CD14-positive monocyte (primary cell): ENCODE measurements at places on chromosomes 3 and 15.

DNA sequence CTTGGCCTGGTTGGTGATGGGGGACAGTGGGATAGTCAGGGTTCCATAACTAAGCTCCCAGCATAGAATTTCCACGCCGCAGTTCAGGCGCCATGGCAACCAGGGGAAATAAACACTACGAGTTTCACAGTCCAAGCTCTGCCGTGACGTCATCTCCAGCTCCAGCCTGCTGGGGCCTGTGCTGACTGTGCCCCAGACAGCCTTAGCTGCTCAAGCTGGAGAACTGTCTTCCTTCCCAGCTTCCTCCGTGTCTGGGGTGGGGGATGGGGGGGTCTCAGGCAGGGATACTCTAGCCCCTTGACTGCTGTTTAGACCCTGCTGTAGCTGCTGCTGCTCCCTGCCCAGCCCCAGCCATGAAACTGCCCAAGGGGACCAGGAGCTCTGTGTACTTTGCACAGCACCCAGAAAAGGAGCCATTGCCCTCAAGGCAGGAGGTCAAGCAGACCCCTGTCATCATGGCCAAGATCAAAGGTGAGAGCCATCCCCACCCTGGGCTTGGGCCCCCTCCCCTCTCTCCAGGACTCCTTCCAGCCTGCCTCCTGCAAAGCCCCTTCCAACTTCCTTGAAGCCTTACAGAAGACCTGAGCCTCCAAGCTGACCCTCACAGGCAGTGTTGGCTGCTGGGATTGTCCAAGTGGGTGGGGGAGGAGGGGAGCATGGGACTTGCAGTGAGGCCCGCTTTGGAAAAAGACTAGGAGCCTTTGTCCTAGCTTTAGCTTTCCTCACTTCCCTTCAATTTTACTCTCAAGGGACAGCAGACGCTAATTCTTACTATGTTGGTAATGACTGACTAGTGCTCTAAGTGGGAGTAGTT lies 11.4 kb upstream of the CSPG4 start:
- DNase-seq = peak; percentile 91

- no peak for DNase-seq
Measured at GRCh38 chr3:140505213-140505612, 172.7 kb upstream of the TRIM42 start.

DNA sequence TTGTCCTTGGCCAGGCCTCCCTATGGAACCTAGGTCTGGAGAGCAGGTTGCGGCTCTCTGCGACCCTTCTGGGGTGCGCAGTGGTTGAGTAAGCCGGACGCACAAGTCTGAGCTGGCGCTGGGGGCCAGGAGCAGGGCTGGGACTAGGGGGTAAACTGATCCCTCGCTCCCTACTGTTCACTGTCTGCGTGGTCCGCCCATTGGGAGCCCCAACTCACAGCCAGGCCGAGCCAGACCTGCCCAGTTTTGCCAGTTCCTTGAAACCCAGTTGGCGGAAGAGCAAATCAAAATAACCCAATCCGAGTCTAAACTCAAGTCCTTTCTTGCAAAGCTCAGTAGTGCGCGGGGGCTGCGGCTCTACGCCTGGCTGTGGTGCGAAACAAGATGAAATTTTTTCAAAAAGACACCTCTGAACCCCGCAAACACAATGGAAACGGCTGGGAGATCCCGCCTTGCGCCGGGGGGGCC lies 17.5 kb downstream of the RGMA start:
- DNase-seq = no peak

DNA sequence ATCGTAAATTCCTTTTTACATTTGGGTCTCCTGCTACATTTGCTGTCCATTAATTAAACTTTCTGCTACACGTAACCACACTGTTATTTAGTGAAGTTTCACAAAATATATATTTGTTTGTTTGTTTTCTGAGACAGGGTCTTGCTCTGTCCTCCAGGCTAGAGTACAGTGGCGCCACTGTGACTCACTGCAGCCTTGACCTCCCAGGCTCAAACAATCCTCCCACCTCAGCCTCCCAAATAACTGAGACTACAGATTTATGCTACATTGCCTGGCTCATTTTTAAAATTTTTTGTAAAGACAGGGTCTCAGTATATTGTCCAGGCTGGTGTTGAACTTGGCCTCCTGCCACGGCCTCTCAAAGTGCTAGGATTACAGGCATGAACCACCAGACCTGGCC lies 20.5 kb downstream of the TOPBP1 start:
- no peak for DNase-seq

DNA sequence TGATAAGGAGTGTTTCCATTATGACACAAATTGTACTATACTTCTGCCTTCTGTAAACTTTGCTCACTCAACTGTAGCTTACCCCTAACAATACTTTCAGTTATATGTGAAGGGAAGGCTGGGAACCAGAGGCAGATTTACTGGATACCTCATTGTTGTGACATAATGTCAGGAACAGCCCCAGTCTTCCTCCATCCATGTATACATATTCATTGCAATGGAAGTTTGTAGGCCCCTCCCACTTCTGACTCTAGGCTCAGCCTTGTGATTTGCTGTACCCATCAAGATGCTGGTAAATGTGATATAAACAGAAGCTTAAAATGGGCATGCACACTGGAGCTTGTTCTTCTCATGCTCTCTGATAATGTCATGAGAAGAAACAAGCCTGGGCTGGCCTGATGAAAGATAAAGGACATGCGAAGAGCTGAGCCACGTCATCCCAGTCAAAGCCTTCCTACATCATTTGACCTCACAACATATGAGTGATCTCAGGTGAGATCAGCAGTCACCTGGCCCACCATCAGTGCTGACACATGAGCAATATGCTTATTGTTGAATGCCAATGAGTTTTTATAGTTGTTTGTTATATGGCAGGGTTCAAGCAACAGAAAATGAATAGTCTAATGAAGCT lies 267.8 kb downstream of the GAP43 start:
- no peak for DNase-seq

DNA sequence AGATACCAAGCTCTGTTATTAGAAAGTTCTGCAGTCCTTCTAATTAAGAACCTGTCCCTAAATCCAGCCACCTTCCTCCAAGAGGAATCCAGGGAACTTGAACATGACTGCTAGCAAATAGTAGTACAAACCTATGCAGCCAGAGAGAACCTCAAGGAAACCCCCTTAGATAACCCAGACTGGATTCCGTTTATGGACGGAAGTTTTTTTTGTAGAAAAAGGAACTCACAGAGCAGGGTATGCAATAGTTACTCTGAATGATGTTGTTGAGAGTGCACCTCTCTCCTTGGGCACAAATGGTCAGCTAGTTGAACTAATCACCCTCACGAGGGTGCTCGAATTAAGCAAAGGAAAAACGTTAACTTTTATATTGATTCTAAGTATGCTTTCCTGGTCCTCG lies 40.8 kb downstream of the TM4SF18 start:
- peak; percentile 20 for DNase-seq

DNA sequence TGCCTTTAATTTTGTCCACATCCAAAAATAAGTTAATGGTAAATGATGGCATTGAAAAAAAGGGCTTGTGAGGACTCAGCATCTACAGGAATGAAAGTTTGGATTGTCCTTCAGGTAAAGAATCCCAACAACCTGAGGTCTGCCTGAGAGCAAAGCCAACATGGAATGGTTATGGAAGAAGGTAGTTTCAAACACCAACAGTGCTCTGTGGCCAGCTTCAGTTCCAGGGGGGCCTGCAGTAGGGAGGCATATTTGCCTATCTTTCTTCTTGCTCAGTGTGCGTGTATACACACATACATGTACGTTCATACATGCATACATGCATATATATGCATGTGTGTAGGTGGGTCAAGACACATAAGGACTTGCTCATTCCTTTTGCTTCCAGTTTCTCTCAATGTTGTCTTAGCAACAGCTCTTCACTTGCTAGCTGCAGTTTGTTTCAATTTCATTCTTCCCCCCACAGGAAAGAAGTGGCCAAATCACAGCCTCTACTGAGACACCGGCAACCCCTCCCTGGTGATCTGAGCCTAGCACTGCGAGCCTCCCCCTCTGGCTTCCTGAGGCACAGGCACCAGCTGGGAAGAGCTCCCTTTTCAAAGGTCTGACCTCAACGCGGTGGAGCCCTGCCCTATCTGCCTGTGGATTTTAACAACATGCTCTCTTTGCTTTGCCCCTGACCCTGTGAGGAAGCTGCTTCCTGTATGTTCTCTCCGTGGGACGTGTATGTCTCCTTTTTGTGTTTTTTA lies 146.2 kb downstream of the KLF13 start:
- DNase-seq = peak; percentile 25

- no peak for DNase-seq
Measured at GRCh38 chr15:54149115-54149531, 170.9 kb downstream of the UNC13C start.

GRCh38 chr15:67114046-67114445 lies 48.6 kb downstream of the SMAD3 start:
- no peak for DNase-seq

DNA sequence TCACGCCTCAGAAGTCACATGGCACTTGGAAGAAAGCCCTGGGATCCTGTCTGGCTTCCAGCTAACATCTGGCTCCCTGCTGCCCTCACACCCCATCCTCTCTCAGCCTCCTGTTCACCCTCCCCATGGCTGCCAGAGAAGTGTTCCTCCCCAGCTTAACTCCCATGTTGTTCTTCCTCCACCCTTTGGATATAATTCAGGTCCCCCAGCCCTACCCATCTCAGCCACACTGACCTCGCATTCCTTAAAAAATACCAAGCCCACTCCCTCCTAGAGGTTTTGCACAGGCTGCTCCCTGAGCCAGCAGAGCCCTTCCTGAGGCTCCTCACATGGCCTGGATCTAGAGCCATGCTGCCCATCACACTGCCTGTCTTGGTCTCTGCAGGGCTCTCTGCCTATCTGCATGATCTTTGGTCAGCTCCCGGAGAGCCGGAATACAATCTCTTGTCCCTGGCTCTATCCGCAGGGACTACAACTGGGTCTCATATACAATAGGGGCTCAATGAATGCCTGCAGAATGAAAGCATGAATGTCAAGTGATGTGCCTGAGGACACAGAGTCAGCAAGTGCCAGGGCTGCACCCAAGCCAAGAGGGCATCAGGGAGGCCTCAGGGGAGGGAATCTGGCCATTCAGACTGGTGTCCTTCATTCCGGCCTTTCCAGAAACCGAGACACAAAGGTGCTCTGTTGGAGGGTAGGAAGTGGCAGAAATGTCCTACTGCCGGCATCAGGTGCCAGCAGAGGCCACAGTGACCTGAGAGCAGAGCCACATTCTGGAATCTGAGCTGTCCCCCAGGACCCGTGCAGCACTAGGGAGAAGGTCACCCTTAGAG lies 3.8 kb upstream of the TKT start:
- no peak for DNase-seq

- DNase-seq = no peak
Measured at GRCh38 chr3:42745291-42745745, 27.7 kb downstream of the CCDC13 start.

- DNase-seq = no peak
Measured at GRCh38 chr3:169699536-169700050, 36.1 kb upstream of the MECOM start.

GRCh38 chr3:8851703-8852102 lies 82.3 kb upstream of the OXTR start:
- DNase-seq = no peak

DNA sequence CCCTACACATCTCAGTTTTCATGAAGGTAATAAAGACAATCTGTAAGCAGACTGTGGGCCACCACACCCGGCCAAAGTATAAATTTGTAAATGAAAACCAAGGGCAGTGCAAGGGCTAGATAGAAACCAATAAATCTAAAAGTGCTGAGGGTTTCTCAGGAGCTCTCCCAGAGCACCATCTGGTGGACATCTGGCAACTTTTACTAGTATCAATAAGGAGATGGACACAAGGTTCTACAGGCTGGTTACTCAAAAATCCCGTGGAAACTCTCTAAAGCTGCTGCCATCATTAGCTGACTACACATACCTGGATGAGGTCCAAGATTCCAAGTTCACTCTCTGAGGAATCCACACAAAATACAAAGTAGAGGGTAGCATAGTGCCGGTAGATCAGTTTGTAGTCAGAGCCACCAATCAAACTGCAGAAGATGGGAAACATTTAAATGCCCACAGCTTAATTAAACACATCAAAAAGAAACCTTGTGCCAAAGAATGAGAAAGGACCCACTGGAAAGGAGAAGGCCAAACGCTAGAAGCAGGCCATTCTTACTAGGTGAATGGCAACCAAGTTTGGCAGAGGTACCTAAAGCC lies 5.5 kb downstream of the AP3S2 start:
- peak; percentile 76 for DNase-seq
